A549 treated with Hydrocortisone at 1 μM for 4 hours (cell line): ENCODE measurements at places on chromosomes 1 and 21. TPM values are rescaled to one million over a fixed set of nuclear protein-coding genes. Genes with fewer than 3 reads are reported as not detected.

NGF gene
- 0.61 to 1.3 TPM (median 0.92 TPM) in 5 replicates for total RNA-seq

RGL1 gene
- total RNA-seq: 0.70 to 0.98 TPM (median 0.82 TPM) in 5 replicates

FLVCR1 gene
- 15.3 to 16.8 TPM (median 16.3 TPM) in 5 replicates for total RNA-seq

DLGAP3 gene
- total RNA-seq: 0.14 to 0.44 TPM (median 0.25 TPM) in 5 replicates

RAB42 gene
- 3.0 to 3.9 TPM (median 3.4 TPM) in 5 replicates for total RNA-seq

OLFML2B gene
- 0.53 to 0.66 TPM (median 0.55 TPM) in 5 replicates for total RNA-seq

CLIC6 gene
- 0.03 to 0.10 TPM (median 0.08 TPM) in 5 replicates for total RNA-seq

MNDA gene
- total RNA-seq: not detected in 5 replicates

SH2D5 gene
- total RNA-seq: 12.1 to 17.9 TPM (median 15.3 TPM) in 5 replicates

PAFAH2 gene
- 7.0 to 10.3 TPM (median 8.2 TPM) in 5 replicates for total RNA-seq

KLHDC9 gene
- total RNA-seq: 1.5 to 2.6 TPM (median 1.9 TPM) in 5 replicates

LMX1A gene
- not detected in 5 replicates for total RNA-seq

SPATA46 gene
- not detected in 5 replicates for total RNA-seq

OR2L2 gene
- not detected in 5 replicates for total RNA-seq

AGT gene
- total RNA-seq: 0.05 to 0.24 TPM (median 0.13 TPM) in 5 replicates

SERPINC1 gene
- total RNA-seq: 0.07 to 0.13 TPM (median 0.10 TPM) in 4 of 5 replicates, not detected in the other

COL11A1 gene
- 1.1 to 3.0 TPM (median 2.6 TPM) in 5 replicates for total RNA-seq

VPS72 gene
- total RNA-seq: 44.3 to 78.2 TPM (median 45.5 TPM) in 5 replicates

TRIM17 gene
- total RNA-seq: not detected in 5 replicates

TPTE gene
- total RNA-seq: not detected in 5 replicates

FCMR gene
- total RNA-seq: 3.4 to 7.7 TPM (median 5.1 TPM) in 5 replicates

TEX50 gene
- total RNA-seq: not detected in 5 replicates

CATSPERE gene
- total RNA-seq: 0.06 to 0.32 TPM (median 0.16 TPM) in 4 of 5 replicates, not detected in the other

TACSTD2 gene
- total RNA-seq: not detected in 5 replicates

GJA9 gene
- total RNA-seq: 0.07 TPM in 1 of 5 replicates, not detected in the others

SLC44A5 gene
- total RNA-seq: 0.03 to 0.07 TPM (median 0.06 TPM) in 5 replicates

WNT2B gene
- 0.13 to 0.29 TPM (median 0.23 TPM) in 5 replicates for total RNA-seq

IL6R gene
- total RNA-seq: 24.3 to 30.7 TPM (median 26.2 TPM) in 5 replicates

TPR gene
- 39.2 to 44.0 TPM (median 42.2 TPM) in 5 replicates for total RNA-seq

RGS7 gene
- 0.05 to 0.10 TPM (median 0.05 TPM) in 3 of 5 replicates, not detected in the others for total RNA-seq

KCNT2 gene
- total RNA-seq: 0.02 to 0.07 TPM (median 0.05 TPM) in 4 of 5 replicates, not detected in the other

PRXL2B gene
- total RNA-seq: 19.7 to 25.6 TPM (median 21.2 TPM) in 5 replicates

TAS1R1 gene
- total RNA-seq: not detected in 5 replicates

KRTCAP2 gene
- 187 to 257 TPM (median 250 TPM) in 5 replicates for total RNA-seq

CRP gene
- total RNA-seq: not detected in 5 replicates

LCE1A gene
- not detected in 5 replicates for total RNA-seq

FNDC5 gene
- total RNA-seq: 0.25 to 0.98 TPM (median 0.42 TPM) in 5 replicates

CLDN17 gene
- total RNA-seq: not detected in 5 replicates

ZBTB8A gene
- total RNA-seq: 3.8 to 5.0 TPM (median 4.1 TPM) in 5 replicates
